ENCODE measurements at places on chromosomes 12 and 14.

DNA sequence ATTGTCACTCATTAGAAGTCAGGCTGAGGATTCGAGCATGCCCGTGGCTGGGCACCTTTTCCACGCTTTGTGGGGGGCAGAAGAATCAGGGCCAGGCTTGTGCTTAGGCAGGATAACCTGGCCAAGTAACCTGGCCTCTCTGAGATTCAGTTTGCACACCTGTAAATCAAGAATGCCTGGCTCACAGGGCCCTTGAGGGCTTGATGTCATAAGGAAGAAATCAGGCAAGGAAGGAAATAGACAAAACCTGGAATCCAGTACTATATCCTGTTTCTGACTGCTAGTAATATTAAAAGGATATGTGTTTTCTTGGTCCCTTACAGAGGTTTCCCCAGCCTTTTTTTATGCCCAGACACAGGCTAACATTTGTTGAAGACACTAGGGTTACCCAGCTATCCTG is 91.9 kb downstream of the SAMD4A start:
- no peak for DNase-seq

DNA sequence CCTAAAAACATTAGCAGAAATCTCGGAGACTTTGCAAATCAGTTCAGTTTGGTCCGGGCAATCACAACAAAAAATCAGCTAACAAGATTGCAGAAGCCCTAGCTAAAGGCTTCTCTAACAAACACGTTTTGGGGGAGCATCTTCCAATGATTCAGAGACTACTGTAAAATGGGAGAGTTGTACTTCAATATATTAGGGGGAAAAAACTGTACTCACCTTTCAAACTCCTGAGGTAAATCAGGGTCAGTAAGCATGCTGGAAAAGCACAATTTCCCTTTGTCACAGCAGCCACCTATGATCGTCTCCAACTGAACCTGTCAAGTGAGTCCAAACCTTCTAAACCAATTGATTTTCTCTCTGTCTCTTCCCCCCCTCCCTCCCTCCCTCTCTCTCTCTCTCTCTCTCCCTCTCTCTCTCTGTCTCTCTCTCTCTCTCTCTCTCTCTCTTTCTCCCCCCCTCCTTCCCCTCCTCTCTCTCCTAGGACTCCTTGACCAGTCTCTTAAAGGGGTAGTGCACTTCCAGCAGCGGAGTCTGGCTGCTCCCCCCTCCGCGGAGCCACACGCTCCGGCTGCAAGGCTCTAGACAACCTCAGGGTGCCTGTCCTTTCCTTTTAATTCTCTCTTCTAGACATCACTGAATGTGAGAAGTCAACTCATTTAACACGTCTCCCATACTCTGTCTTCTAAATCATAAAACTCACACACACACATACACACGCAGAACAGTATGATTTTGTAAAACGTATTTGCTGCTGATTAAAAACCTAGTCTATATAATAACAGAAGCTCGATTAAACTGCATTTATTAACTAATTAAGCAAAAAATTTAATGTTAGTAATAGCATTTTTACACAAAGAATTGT is at the start of gene SOX5:
Gene SOX5, minus strand, starts transcription at position 323 of the 862 bp plus-strand sequence. Its CDS starts 69 bp downstream, at position 254.
- DNase-seq: no peak

DNA sequence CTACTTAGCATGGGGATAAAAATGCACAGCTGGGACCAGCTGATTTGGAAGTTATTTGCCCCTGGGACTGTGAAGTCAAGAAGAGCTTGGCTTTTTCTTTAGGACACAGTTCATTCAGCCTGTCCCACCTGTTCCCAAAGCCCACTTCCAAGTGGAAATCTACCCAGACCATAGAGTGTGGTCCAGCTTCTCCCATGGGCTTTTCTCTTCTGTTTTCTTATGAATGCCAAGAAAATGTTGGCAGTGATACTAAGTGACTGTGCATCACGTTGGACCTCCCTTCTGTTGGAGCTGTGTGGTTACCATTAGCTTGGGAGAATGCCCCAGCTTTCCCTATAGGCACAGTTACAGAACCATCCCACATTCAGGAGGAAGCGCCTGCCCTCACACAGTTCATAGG is 89.4 kb downstream of the NT5DC3 start:
- no peak for DNase-seq

DNA sequence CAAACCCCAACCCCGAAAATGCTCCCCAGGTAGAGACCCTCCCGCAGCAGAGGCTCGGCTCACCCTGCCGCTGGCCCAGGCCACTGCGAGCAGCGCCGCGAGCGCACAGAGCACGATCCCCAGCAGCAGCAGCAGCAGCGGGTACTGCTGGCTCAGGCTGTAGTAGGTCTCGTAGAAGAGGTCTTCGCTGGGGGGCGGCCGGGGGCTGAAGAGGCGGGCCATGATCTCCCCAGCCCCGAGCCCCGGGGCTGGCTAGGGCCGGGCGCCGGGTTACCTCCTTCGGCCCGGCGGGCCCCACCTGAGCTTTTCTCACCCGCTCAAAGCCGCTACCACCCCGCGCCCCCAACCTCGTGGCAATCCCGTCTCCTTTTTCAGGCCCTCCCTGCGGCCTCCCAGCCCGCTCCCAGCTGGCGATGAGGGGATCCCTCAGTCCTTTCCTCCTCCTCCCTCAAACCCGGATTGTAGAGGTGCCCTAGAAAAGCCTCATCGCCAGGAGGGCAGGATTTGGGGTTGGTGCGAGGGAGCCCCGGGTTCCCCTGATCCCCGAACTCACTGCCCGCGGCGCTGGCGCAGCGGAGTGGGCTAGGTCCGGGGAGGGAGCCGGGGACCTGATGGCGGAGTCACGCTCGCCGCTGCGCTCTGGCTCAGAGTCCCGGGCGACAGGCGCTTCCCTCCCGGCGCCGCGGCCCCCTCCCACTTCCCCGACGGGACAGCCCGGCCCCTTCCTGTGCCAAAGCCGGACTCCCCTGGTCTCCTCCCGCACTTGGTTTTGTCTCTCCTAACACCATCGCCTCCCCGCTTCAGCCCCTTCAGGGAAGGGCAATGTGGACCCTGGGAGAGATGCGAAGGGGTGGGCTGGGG is at the start of gene ADCY4:
Gene ADCY4, minus strand, starts transcription at position 641 of the 861 bp plus-strand sequence. Its CDS starts 419 bp downstream, at position 222.
- no peak for DNase-seq

GRCh38 chr12:88866881-88867280 is 286.6 kb upstream of the KITLG start:
- DNase-seq: no peak

GRCh38 chr14:77761205-77761931 is 412 bp upstream of the SNW1 start:
- DNase-seq: no peak

DNA sequence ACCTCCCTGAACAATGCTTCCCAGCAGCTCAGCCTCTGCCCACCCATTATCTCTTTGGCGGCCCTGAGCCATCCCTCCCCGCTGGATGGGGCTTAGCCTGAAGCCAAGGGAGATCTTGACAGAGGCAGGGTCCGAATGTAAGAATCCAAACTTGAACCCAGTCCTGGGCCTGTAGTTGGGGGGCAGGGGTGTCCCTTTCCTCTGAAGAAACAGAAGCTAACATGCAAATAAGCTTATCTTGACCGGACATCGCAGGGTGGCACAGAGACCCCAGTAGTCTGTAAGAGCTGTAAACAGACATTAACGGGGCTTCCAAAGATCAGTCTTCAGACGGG is 6.0 kb downstream of the DLK1 start:
- no peak for DNase-seq

GRCh38 chr12:59583003-59583712 is 12.7 kb upstream of the SLC16A7 start:
- DNase-seq: no peak

Measured in stimulated activated CD8-positive, alpha-beta memory T cell treated with anti-CD3 and anti-CD28 coated beads, Interleukin-7, amount 100 ng/mL, for 48 hours (primary cell).